Skeletal muscle cell (primary cell): ENCODE measurements at places on chromosomes 6 and 20.

GRCh38 chr20:2169456-2170088 lies 67.9 kb downstream of the STK35 start:
- no peak for DNase-seq

- DNase-seq = no peak
Observed at GRCh38 chr6:97437087-97437486, 154.1 kb upstream of the MMS22L start.

DNA sequence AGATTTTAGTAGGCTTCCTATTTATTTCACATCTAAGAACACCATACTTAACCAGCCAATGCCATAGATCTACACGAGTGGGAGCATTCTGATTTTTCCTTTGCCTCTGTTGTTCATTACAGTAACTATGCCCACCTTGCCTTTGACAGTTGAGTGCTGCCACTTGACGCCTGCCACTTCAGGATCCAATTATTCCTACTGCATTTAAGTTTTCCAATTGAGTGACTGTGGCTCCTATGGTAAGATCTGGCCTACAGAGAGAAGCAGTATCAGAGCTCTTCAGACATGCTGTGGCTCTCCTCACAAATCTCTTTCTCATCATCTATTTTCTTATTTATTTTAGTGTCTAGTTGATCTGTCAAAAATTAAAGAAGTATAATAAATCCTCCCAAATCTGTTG lies 403.0 kb upstream of the SPTLC3 start:
- DNase-seq = no peak

DNA sequence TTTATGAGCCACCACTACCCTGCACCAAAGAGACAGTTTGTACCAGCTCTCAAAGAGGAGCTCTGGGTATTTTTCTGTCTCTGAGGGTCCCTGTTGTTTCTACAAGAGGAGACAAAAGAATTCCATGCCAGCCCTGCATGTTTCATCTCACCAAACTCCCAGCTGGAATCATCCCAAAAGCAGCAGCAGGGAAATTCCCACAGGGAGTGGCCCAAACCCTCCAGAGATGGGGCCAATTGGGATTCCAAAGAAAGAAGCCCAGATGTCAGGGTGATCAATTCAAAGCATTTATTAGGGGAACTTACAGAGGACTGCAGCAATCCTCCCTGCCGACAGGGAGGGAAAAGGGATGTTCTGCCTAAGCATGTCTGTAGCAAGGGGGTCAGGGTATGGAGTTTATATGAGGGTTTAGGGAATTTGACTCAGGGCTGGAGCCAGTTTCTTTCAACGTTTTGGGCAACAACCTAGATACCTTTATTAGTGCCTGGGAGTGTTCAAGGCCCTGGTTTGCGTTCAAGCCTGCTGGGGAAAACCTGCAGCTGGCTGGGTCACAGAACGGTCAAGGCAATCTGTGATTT lies 47.2 kb downstream of the MUC22 start:
- DNase-seq = no peak

GRCh38 chr20:8876366-8876765 lies 192.5 kb upstream of the PLCB4 start:
- no peak for DNase-seq

DNA sequence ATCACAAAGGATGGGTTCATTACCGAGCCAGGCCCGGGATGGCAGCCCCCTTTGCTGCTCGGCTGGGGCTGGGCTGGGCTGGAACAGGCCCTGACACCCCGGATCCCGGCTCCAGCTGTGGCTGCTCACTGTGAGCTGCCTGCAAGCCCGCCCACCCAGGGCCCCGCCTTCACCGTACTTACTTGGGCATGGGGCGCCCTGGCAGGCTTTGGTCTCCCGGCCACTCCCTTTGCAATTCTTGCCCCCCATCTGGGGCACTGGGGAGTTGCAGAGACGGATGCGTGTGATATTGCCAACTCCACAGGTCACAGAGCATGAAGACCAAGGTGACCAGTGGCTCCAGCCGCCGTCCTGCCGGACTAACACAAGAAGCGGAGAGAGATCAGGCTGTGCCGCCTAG lies 16.7 kb downstream of the THBS2 start:
- DNase-seq = no peak

DNA sequence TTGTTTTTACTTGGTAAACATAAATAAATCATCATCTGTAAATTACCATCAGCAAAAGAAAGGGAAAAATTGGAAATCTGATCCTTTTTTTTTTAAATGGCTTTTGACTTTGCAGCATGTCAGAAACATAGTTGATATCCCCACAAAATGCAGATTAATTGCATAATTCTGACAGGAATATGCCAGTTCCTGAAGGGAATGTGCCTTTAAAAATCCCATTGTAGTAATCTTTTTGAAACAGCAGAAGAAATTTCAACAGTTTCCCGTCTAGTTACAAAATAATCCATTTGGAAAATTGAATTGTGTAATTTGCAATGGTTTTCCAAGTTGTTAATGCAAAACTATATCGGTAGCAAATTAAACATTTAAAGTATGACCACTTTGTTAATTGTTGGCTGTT lies 95.2 kb downstream of the DOK5 start:
- no peak for DNase-seq

DNA sequence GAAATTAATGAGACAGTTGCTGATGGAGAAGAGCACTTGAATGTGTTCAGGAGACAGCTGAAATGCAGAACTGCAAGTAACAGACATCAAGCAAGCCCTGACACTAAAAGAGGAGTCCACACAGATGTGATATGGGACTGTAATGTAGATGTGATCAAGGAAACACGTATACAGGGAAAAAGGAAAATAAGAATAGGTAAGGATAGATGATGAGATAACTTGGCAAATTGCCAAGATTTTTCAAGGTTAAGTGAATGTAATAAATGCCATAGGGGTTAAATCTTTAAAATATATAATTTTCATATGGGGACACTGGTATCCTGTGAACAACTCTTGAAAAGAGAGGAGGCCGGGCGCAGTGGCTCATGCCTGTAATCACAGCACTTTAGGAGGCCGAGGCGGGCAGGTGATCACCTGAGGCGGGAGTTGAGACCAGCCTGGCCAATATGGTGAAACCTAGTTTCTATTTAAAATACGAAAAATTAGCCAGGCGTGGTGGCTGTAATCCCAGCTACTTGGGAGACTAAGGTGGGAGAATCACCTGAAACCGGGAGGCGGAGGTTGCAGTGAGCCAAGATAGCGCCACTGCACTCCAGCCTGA lies 7.2 kb upstream of the SNX14 start:
- no peak for DNase-seq
